Activated naive CD4-positive, alpha-beta T cell treated with anti-CD3 and anti-CD28 coated beads for 36 hours (primary cell): ENCODE measurements at places on chromosomes 3 and 15.

GRCh38 chr3:100335434-100335833, 877 bp downstream of the NIT2 start:
- peak; percentile 30 for DNase-seq

GRCh38 chr3:122295266-122296062, 29.6 kb upstream of the CSTA start:
- peak; percentile 17 for DNase-seq

DNA sequence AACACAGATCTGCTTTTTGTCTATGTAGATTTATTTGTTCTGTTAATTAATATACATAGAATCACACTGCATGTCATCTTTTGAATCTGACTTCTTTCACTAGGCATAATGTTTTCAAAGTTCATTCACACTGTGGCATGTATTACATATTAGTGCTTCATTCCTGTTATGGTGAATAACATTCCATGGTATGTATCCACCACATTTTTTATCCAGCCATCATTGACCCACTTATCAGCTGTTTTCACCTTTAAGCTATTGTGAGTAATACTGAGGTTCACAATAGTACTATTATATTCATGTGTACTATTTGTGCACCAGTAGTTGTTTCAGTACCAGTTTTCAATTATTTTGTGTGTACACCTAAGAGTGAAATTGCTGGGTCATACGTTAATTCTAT, 230.6 kb upstream of the CNTN3 start:
- DNase-seq, result no peak

DNA sequence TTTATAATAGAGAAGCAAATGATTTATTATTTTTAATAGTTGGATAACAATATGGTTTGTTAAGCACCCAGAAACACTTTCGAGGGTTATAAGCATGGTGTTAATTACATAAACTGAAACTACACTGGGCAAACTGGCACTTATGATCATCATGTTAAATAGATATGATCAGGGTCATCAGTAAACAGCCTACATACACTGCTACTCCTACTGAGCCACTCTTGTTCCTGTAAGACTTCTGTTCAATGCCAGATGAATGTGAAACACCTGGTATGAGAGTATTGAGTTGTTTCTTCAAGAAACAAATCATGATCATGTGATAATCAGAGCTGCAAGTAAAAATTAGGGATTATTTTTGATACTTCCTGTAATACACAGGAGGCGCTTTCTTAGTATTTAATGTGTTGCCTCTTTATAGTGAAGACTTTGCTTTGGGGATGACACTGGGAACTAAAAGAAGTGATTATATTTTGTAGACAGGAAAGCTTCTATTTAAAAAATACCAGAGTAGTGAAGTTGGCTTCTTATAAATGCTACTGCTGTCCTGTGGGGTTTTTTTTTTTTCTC, 32.3 kb upstream of the UTS2B start:
- DNase-seq, result no peak
